ENCODE measurements at places on chromosomes 7 and 10. TPM values are rescaled to one million over a fixed set of nuclear protein-coding genes. Genes with fewer than 3 reads are reported as not detected.

The ZNF282 gene
- 25.0 TPM for total RNA-seq

The MRLN gene
- not detected for total RNA-seq

The LGI1 gene
- not detected for total RNA-seq

The DNTT gene
- total RNA-seq, result not detected

The NANOS1 gene
- total RNA-seq, result 0.18 TPM

The ACBD7 gene
- 1.4 TPM for total RNA-seq

The CPA1 gene
- not detected for total RNA-seq
